ENCODE measurements at places on chromosomes 13 and 19.

DNA sequence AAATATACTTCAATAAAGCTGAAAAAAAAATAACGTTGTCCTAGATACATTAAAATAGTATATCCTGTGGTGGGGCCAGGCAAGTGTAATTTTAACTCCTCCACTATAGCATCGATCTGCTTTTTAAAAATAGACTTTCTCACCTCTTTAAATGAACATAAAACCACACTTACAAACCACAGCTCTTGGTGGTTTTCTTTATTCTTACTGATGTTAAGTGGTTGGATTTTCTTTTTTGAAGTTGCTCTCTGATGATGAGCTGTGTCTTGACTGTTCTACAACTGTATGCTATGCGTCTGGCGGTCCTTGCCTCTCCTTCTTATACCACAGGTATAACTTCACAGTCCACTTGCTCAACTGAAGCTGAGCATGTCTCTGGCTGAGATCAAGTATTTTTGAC lies 721.5 kb upstream of the KLHL1 start:
- no peak for DNase-seq

DNA sequence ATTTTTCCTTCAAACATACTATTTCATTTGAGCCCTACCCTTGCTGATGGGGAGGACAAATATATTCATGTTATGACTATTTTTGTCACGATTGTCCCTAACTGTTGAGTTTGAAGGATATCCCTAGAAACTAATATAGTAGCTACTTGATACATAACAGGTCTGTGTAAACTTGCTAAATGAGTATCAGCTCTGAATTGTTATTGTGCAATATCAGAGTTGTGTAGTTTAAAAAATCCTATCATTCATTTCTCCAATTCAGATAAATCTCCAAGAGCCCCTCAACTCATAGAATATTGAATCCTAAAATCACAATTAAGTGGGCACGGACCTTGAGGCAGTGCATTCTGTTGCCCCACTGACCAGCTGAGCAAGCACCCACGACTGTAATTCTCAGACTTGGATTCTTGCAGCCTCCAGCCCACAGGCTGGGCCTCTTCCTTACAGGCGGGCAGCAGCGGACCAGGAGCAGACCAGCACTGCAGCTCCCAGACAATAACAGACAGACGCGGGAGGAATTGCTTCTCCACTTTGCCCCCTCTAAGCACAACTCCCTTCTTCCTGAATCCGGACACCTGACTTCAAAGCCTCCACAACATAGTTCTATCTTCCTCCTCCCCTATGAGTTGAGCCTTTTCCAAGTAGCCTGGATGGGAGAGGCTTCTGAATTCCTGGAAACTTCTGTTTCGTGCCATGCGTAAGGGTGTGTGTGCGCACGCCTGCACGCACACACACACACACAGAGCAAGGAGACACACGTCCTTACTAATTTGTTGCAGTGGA lies 337.6 kb upstream of the ARGLU1 start:
- DNase-seq: no peak

DNA sequence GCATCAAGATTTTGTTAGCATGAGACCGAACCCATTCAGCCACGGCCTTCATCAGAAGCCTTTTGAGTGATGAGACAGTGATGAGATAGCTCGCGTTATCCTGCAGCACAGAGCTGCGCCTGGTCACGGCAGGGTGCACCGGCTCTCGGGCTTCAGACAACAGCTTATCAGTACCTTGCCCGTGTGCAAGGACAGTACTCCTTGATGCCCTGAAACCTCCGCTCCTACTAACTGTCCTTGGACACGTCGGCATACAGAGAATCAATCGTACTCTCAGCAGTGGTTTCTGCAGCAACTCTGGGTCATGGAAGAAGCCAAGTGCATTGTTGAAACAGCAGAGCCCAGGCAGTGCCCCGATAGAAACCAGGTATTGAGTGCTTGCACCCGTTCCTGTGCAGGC lies 40.7 kb downstream of the IRS2 start:
- no peak for DNase-seq

GRCh38 chr13:47087841-47088240 lies 191.0 kb upstream of the HTR2A start:
- DNase-seq: no peak

DNA sequence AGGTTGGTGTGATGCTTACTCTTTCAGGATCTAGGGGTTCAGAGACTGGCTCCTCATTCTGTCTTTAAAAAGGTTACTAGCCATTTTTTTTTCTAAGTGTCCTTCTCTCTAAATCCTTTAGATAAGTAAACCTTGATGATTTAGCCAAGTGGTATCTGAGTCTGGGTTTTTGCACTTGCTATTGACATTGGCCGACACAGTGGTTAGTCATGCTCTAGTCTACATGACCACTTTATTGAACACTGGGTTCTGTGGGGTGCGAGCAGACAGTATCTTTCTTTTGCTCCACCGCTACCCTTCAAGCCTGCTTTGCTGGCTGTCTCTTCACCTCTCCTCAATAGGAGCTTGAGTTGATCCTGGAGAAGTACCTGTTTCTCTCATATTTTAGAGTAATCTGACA lies 6.2 kb upstream of the NUP58 start:
- DNase-seq: no peak

DNA sequence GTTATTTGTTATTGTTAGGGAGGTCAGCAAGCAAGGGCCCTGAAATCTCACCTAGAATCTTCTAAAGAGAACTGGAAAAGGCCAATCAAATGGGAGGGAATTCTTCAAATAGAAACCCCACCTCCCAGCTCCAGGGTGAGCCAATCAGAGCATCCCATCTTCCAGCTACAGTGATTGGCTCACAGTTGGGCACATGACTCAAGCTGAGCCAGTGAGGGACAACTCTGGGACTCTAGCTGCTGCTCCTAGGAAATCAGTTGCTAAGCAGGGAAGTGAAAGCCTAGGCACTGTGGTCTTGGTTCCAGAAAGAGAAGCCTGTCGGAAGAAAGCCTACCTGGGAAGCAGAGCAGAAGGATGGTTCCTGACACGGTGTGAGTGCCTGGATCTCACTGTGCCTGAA lies 13.4 kb downstream of the TM6SF2 start:
- no peak for DNase-seq
